ENCODE measurements at places on chromosomes 7 and 10. TPM values are rescaled to one million over a fixed set of nuclear protein-coding genes. Genes with fewer than 3 reads are reported as not detected.

Gene HOXA11
- total RNA-seq, result 5.2 TPM

Gene LIPN
- 0.41 TPM for total RNA-seq

Gene CC2D2B
- 2.5 TPM for total RNA-seq

DNA sequence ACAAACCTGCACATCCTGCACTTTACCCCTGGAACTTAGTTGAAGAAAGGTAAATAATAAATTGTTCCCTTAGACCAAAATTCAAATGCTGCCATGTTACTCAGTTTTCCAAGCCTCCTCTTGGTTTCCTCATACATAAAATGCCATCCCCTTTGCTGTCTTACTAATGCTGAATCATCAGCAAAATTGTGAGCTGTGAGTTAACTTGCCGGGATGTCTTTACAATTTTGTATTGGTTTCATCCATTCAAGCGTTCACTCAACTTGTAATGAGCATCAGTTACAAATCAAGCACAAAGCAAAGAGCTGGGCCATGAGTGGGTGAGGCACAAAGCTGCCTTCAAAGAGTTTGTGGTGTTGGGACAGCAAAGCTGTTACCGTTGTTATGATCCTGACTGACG is 395.8 kb upstream of the ZMIZ1 start:
- H3K36me3 ChIP-seq, result no peaks in the 10 kb centered on the region
- H3K27ac ChIP-seq, result no peak overlapping the region
- no peaks in the 10 kb centered on the region for H3K27me3 ChIP-seq
- H3K4me3 ChIP-seq, result no peak overlapping the region
- H3K4me1 ChIP-seq, result no peaks in the 10 kb centered on the region

GRCh38 chr10:101441541-101442455 is 87.8 kb downstream of the BTRC start:
- H3K27ac ChIP-seq, result no peak overlapping the region
- no peaks in the 10 kb centered on the region for H3K4me1 ChIP-seq
- peak; percentile 76 for DNase-seq
- H3K36me3 ChIP-seq, result no peaks in the 10 kb centered on the region
- no peak overlapping the region for H3K4me3 ChIP-seq
- H3K27me3 ChIP-seq, result no peaks in the 10 kb centered on the region

- H3K4me3 ChIP-seq, result no peak overlapping the region
- no peak overlapping the region for H3K27ac ChIP-seq
- H3K27me3 ChIP-seq, result no peaks in the 10 kb centered on the region
- no peak for DNase-seq
These were observed 4.6 kb downstream of the UFSP1 start for GRCh38 chr7:100884736-100885439.

- H3K4me1 ChIP-seq, result no peaks in the 10 kb centered on the region
- peak; percentile 34 for DNase-seq
- H3K27me3 ChIP-seq, result no peaks in the 10 kb centered on the region
- no peak overlapping the region for H3K4me3 ChIP-seq
- no peak overlapping the region for H3K27ac ChIP-seq
- no peaks in the 10 kb centered on the region for H3K36me3 ChIP-seq
These were observed 36.2 kb downstream of the HERPUD2 start for GRCh38 chr7:35658606-35659201.

DNA sequence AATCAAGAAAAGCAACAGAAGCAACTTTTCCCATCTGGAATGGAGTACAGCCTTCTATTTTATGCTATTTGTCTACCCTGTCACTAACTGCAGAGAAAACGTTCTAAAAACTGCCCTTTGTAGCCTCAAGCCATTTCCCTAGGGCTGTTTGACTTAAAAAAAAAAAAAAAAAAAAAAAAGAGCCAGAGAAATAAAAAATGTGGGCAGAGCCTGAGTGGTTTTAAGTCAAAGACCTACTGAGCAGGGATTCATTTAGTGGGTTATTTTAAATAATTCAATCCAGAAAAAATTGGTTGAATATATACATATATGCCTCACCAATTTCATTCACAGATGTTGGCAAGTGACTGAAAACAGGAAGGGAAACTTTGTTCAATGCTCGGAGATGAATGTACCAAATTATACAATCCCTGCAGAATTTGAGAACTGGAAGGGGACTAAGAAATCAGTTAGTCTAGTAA is 75.2 kb downstream of the PPP1R3C start:
- no peaks in the 10 kb centered on the region for H3K27me3 ChIP-seq
- DNase-seq, result no peak
- no peak overlapping the region for H3K4me3 ChIP-seq
- H3K4me1 ChIP-seq, result peaks cover 7% of the 10 kb centered on the region

- DNase-seq, result no peak
- H3K36me3 ChIP-seq, result no peaks in the 10 kb centered on the region
- H3K27ac ChIP-seq, result no peak overlapping the region
- H3K4me3 ChIP-seq, result no peak overlapping the region
- no peaks in the 10 kb centered on the region for H3K27me3 ChIP-seq
These were observed 7.0 kb downstream of the TAX1BP1 start for GRCh38 chr7:27746978-27747377.

GRCh38 chr7:13049946-13050345 is 362.5 kb downstream of the ARL4A start:
- no peak for DNase-seq
- no peaks in the 10 kb centered on the region for H3K27me3 ChIP-seq
- H3K36me3 ChIP-seq, result no peaks in the 10 kb centered on the region
- H3K4me3 ChIP-seq, result no peak overlapping the region
- H3K4me1 ChIP-seq, result no peaks in the 10 kb centered on the region

DNA sequence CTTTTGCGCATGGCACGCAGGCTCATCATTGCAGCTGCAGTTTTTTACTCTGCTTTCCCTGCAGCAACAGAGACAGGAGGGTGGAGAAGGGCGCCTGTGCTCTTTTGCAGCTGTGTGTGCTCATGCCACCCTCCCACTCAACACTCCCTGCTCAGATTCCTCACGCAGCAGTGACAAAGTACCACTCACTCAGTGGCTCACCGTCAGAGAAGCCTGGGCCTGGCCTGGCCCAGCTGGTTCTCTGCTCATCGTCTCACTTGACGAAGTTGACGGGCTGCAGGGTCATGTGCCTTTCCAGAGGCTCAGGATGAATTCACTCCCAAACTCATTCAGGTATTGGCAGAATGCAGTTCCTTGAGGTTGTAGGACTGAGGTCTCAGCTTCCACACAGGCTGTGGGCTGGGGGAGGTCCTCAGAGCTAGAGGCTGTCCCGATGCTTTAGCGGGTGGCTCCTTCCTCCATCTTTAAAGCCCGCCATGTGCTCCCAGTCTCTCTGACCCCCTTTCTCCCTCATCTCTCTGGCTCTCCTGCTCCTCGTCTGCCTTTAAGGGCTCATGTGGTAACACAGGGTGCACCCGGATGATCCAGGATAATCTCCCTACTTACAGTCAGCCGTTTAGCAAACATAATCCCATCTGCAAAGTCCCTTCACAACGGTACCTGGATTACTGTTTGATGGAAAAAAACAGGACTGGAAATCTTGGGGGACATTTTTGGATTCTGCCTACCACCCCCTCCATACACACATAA is 25.8 kb downstream of the PTPRE start:
- no peaks in the 10 kb centered on the region for H3K4me1 ChIP-seq
- DNase-seq, result no peak
- no peak overlapping the region for H3K27ac ChIP-seq

GRCh38 chr10:89379103-89379502 is 1.2 kb downstream of the IFIT1B start:
- no peaks in the 10 kb centered on the region for H3K27me3 ChIP-seq
- H3K27ac ChIP-seq, result no peak overlapping the region
- no peak overlapping the region for H3K4me3 ChIP-seq
- no peak for DNase-seq
- peaks cover 9% of the 10 kb centered on the region for H3K4me1 ChIP-seq
- H3K36me3 ChIP-seq, result no peaks in the 10 kb centered on the region

- H3K36me3 ChIP-seq, result no peaks in the 10 kb centered on the region
- no peak overlapping the region for H3K27ac ChIP-seq
- no peak overlapping the region for H3K4me3 ChIP-seq
These were observed 20.7 kb downstream of the KCNH2 start for GRCh38 chr7:150957133-150958020.

DNA sequence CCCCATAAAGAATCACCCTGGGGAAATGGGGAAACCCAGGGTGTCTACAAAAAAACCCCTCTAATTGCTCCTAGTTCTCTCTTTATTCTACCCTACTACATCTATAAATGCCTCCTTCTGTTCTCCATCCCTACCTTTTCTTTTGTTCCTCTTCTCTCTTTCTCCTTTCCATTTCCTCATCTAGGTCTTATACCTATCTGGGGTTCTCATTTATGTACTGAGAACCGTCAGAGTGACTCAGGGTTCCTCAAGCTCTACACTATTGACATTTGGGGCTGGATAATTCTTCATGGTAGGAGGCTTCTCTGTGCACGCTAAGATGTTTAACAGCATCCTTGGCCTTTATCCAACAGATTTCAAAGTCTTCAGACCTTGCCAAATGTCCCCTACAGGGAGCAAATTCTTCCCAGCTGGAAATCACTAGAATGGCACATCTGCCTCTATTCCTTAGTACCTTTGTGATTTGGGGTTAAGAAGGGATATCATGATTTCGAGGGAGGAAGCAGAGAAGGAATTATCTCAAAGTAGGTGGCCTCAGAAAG is 137.4 kb upstream of the PTN start:
- H3K27me3 ChIP-seq, result no peaks in the 10 kb centered on the region
- no peak for DNase-seq
- H3K4me3 ChIP-seq, result no peak overlapping the region
- H3K36me3 ChIP-seq, result no peaks in the 10 kb centered on the region
- no peak overlapping the region for H3K27ac ChIP-seq
- no peaks in the 10 kb centered on the region for H3K4me1 ChIP-seq

All from kidney (tissue), 22 donors.